Bone marrow (tissue), 2 donors: ENCODE measurements at places on chromosomes 4 and X.

- DNase-seq, result no peak
Observed at GRCh38 chr4:61425315-61425714, 225.2 kb downstream of the ADGRL3 start.

DNA sequence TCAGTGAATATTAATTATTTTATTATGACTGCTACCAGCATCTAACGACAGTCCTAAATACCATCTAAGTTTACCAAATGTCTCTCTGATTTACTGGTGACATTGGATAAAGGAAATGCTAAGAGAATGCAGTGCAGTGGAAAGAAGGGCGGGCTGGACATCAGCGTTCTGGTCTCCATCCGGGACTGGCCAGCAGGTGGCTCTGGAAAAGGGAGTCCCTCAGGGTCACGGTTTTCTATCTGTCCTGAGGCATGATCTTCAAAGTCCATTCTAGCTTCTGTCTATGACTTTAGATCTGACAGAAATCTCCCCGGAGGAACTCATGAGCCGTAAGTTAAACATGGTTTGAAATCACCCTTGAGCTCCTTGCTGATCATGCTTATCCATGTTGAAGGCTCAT is 3.3 kb downstream of the TRIM2 start:
- DNase-seq, result no peak

GRCh38 chrX:1274786-1275185 is 6.2 kb downstream of the CSF2RA start:
- no peak for DNase-seq

- DNase-seq, result no peak
Observed at GRCh38 chrX:1006156-1006730, 206.2 kb downstream of the CRLF2 start.

DNA sequence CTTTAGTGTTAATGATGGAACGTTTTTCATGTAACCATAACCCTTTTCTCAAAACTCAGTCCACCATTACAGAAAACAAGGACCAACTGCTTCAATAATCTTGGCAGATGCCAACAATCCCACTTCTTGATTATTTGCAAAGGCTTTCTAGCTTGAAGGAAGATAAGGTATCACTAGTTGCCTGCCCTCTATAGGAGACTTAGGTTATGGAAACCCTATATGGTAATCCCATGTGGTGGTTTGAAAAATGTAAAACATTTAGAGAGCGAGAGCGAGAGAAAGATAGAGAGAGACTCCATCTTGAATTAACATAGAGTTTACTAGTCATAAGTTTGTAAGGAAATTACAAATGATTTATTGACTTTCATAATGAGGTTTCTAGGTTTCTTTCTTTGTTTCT is 1627.5 kb upstream of the TENM3 start:
- DNase-seq, result no peak

DNA sequence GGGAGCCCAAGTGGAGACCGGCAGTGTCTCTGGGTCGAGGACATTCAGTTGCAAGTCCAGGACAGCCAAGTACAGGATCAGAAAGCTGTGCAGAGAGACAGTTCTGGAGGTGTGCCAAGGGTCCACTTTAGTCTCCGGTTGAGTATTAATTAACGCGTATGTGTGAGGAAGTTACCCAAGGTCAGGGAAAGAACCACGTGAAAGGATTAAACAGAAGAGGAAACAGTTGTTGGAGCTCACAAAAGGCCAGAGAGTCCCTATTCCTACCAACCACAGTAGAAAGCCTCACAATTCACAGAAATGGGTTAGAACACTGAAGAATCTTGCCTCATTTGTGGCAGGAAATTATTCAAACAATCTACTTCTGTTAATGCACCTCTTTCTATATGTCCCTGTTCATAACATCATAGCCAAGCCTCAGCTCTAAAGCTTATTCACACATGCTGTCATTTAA is 17.9 kb upstream of the NSUN7 start:
- peak; percentile 28 for DNase-seq

DNA sequence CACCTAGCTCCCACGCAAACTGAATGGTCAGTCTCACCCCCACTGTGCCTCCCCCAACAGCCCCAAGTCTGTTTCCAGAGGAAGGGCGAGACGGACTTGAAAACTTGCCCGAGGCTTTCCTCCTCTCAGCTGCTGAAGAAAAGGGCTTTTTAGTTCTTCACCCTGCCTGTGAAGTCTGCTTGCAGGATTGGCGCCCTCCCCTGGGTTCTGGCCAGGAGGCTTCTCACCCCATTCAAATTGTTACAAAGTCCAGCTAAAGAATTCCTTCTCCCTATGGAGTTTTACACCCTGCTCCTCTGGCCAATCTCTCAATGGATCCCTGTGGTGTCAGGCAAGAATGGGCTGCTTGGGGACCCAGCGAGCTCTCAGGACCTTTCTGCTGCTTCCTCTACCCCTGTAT is 241.0 kb downstream of the AFF2 start:
- DNase-seq, result no peak

DNA sequence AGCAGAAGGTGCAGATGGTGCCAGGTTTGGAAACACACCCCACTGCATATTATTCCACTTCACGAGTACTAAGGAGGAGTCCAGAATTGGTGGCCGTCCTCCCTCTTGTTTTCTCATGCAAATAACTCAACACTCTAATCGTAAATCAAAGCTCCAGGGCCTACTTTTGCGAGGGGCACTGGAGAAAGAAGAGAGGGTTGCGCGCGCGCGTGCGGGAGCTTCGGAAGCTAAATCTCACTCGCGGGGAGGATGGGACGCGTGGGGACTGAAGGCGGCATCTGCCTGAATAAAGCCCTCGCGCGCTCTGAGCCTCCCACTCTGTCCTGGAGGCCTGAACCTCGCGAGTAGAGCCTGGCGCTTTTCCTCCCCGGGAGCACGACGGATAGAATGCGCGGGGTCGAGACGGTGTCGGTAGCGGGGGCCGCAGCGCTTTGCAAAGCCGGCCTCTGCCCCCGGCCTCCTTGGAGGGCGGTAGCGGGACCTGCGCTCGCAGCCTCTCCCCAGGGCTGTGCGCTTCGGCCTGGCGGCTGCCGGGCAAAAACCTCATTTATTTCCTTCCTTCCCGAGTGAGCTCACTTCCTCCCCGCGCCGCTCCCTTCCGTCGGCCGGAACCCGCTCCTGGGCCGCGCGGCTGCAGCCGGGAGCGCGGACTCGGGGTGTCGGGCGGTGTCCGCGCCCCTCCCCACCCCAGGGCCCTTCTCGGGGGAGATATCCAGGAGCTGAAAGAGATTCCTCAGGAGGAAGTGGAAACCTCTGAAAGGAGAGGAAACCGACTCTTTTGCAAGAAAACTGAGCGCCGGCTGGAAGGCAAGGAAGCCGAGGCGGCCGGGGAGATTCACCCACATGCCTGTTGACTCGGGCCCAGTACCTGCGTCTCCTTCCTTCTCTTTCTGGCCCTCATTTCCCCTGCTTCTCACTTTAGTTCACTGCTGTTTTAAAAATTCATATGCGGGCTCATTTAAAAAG is 20.7 kb downstream of the HAND2 start:
- DNase-seq, result no peak

GRCh38 chr4:30429813-30430761 is 290.1 kb upstream of the PCDH7 start:
- DNase-seq, result no peak

DNA sequence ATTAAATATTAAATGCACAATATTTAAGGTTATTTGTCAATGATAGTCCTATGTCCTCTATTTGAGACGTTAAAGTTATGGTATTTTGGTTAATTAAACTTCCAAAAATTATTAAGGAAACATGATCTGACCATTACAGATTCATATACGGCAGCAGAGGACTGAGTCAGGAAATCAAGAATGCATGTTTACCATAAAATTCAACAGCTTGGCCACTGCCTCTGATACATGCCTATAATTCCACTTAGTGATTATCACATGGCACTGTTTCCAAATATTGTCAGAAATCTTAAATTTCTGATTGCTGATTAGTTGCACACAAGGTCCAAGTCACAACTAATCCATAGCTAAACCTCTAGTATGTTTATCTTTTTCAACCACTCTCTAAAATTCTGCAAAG is 232.2 kb upstream of the UGT8 start:
- no peak for DNase-seq

DNA sequence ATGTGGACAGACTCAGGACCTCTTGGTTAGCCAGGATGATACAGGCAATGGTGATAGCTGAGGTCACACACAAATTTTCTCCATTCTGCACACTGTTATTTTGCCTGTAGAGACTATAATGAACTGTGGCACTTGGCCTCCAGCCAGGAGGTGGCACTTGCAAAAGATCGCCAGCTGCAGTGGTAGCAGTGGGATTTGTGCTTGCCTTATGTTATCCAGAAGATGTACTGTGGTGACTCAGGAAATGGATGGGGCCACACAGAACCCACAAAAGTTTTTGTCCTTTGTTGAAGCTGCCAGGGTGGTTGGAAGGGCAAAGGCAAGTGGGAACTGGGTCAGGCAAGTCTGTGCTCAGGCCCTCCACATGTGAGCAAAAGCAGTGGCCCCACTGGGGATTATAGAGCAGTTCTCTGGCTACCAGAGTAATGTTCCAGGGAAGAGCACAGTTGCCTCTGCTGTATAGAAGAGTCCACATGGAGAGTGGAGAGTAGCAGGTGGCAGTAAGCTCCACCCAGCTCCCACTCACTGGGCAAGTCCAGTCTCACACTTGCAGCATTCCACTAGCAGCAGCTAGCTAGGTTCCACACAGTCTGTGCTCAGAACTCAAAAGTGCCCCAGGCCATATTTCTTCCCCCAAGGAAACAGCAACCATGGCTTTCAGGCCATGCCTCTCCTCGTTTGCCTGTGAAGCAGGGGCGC is 5.9 kb upstream of the C4orf17 start:
- DNase-seq, result no peak

DNA sequence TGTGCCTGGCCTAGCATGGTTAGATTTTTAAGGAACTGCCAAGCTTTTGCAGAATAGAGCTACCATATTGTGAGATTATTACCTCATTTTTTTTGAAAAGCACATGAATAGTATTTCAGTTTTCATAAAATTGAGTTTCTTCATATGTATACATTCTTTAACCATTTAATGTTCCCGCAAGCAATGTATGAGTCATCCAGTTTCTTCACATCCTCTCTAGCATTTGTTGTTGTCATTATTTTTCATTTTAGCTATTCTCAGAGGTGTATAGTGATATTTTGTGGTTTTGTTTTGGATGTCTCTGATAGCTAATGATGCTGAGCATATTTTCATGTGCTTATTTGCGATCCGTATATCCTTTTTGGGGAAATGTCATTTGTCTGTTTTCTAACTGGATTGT is 74.9 kb downstream of the GLUD2 start:
- DNase-seq, result no peak

GRCh38 chr4:69894721-69895120 is 34.8 kb upstream of the SULT1E1 start:
- no peak for DNase-seq

- DNase-seq, result peak; percentile 23
Observed at GRCh38 chr4:16082426-16083240, 1.2 kb downstream of the PROM1 start.

DNA sequence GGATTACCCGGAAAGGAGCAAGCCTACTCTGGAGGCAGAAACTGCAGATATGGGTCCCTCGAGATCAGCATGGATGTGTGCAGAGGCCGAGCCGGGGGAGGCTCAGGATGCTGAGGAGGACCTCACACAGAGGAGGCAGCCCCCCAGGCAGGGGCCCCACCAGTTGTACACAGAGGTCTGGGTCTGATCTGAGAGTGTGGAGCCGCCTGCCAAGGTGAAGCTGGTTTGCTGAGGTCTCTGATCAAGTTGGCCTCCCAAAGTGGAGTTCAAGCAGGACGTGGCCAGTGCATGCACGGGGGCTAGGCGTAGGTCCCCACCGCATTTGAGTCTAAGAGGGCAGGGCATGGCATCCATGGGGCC is 35.0 kb downstream of the ACOX3 start:
- no peak for DNase-seq

- DNase-seq, result no peak
Observed at GRCh38 chr4:145882604-145883003, 56.0 kb downstream of the ZNF827 start.

- DNase-seq, result no peak
Observed at GRCh38 chrX:18938710-18939109, 45.2 kb downstream of the PHKA2 start.

DNA sequence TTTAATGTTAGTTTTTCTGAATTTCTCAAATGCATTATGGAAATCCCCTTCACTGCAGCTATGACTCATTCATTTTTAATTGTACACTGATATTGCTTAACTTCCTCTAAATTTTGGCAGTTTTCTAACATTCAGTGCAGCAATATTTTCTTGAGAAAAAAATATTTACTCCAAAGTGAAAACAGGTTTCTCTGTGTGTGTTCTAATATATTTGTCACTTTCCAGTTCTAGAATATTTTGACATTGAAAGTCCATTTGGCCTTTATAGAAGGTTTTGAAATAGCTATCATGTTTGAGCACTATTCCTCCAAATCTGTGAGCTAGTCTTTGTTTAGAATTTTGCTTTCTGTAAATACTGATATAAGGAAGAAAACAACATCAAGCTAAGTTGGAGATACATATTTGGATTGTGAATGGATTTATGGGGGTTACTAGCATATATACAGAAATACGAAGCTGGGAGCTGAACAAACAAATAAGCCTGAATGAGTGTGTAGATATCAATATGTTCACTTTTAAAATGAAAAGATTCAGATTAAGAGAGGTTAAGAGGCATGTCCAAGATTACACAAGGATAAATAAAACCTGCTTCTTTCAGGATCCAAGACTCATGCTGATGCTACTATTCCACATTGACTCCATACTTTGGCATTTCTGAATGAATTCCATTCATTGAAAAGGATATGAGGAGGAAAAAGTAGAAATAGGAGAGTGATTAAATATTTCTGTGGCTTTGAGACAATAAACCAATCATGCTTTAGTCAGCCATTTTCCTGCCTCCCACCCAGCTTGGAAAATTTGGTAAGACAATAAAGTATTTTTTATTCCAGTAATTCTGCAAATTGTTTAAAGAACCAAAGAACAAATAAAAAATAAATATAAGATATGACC is 57.3 kb upstream of the SLIT2 start:
- no peak for DNase-seq

GRCh38 chr4:5746829-5747737 is 36.1 kb downstream of the EVC start:
- DNase-seq, result no peak

- DNase-seq, result no peak
Observed at GRCh38 chr4:108636246-108636645, 14.2 kb upstream of the OSTC start.

GRCh38 chr4:121462660-121463261 is 81.9 kb upstream of the QRFPR start:
- DNase-seq, result peak; percentile 20

- no peak for DNase-seq
Observed at GRCh38 chr4:27835851-27836250, 975.2 kb downstream of the STIM2 start.

- DNase-seq, result no peak
Observed at GRCh38 chr4:115945026-115945425, 831.6 kb upstream of the NDST4 start.
